ENCODE measurements at places on chromosomes 7 and 10.

- DNase-seq, result no peak
Measured at GRCh38 chr7:156113731-156114130, 301.5 kb upstream of the SHH start.

DNA sequence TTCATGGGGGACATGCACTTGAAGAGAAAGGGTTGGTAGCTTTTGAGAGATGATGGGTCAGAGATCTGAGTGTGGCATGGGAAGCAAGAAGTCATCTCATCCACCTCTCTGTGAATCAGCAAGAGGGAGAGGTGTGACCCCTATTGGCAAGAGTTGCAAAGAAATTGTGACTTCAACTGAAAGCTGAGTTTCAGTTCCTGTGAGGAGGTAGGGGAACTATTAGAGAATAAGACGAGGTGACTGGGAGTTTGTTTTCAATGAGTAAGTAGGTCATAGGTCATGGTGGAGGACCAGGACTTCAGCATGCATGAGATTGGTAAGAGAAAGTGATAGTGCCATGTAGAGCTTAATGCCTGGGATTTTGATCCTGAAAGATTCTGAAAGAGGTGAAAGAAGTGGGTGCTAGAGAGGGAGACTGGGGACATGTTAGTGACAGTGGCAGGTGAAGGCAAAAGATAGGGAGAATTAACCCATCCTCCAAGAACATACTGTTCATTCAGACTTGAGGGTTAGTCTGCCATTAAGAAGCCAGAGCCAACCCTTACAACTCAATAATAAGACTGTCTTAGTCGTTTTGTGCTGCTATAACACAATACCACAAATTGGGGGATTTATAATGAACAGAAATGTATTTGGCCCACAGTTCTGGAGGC is 75.5 kb upstream of the CAPZA2 start:
- no peak for DNase-seq

DNA sequence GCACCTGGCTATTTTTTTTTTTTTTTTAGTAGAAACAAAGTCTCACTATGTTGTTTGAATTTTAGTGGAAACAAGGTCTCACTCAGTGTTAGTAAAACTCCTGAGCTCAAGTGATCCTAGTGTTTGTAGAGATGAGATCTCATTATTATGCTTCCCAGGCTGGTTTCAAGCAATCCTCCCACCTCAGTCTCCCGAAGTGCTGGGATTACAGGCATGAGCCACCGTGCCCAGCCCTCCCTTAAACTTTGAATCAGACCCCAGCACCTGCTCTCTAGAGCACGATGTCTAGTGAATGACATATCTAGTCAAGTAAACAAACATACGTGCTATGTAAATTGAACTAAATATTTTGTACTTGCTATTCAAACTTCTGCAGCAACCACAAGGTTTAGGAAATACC is 105.6 kb upstream of the MYO3A start:
- DNase-seq, result no peak

GRCh38 chr10:11116361-11116760 is 98.7 kb downstream of the CELF2 start:
- no peak for DNase-seq

DNA sequence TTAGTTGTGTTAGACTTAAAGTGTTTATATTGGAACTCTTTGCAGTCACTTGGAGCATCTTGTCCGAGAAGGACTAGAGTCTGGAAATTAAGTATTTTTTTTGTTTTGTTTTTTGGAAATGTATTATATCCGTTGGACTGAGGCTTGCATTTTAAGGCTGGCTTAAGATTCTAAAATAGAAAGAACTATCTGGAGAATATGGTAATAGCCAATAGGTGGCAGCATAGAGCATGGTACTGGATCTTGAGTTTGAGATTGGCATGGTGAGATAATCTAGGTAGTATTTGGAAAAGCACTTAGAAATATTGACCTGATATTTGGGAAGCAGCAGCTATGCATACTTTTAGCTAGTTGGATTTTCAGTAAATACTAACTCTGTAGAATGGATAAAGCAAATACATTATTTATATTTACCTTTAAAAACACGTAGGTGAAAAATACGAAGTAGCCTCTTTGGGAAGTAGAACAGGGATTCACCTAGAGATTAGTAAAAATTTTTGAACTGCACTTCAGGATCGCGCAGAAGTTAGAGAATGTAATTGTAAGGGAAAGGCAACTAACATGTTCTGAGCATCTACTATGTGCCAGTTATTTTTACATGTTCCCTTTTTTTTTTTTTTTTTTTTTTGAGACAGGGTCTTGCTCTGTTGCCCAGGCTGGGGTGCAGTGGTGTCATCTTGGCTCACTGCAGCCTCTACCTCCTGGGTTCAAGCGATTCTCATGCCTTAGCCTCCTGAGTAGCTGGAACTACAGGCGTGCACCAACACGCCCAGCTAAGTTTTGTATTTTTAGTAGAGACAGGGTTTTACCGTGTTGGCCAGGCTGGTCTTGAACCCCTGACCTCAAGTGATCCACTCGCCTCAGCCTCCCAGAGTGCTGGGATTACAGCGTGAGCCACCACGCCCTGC is 78.6 kb downstream of the LCOR start:
- DNase-seq, result no peak

DNA sequence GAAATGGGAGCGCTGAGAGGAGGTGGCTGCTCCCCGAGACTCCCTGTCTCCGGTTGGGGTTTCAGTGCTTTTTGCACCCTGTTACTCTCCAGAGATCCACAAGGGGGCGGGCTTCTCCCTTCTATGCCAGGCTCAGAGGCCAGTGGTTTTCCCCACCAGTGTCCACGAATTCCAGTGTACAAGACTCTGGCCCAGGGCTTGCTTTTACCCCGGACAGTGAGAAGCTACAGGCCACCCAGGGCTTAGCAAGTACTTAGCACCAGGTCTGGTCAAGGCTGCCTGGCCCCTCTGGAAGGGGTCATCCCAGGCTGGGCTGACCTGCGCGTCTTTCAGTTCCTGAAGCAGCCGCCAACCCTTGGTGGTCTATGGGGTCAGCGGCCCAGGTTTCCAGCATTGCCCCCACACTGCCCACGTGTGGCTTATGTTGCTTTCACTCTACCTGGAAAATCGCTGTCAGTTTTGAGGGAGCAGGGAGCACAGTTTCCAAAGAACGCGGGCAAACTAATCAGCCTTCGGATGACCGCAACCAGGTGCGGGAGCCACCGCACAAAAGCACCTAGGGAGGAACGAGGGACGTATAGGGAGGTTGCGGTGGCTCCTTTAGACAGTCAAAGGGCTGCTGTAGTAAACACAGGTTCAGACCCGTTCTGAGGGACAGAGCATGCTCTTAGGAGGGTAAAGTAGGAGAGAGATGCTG is 6.8 kb downstream of the CYP26A1 start:
- DNase-seq, result peak; percentile 23

DNA sequence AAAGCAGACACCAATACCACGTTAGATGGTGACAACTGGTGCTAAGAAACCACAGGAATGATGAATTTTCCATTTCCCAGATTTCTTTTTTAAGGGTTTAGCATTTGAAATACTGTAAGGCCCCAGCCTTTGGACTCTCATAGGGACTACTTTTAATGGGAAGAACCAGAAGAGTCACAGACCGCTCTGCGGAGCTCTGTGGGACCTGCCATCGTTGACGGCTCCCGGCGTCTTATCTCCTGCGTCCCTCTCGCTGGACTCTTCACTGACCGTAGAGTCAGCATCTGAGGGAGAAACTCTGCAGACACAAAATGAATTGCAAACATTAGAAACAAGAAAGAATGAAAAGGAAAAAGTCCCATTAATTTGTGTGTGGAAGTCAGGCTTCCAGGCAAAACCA is 81.4 kb upstream of the ATP6V0A4 start:
- no peak for DNase-seq

- no peak for DNase-seq
Measured at GRCh38 chr7:114835303-114835702, 86.6 kb upstream of the MDFIC start.

- DNase-seq, result no peak
Measured at GRCh38 chr7:112873831-112874553, 83.8 kb upstream of the TMEM168 start.

DNA sequence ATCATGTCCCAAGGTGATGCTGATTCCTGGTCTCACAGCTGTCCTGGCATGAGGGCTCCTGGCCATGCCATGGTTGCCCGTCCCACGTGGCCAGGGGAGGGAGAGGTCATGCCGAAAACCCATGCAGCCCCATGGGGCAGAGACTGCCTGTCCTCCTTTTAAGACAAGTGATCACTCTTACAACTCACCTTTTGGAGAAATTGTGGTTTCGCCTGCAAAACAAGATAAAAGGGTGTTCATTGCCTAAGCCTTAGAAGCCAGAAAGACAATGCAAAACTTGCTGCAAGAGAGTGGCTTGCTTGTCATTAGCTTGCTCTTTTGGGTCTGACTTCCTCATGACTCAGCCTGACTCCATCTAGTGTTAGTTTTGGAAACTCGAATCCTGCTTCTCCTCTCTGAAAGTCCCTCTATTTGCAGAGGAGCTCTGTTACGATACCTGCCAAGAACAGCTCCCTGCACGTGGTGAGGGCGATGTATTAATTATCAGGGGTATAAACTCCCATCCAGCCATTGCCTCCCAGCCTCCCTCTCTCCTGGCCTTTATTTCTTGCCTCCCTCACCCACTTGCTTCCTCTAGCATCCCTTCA is 26.7 kb downstream of the TMEM273 start:
- no peak for DNase-seq
